ENCODE measurements at places on chromosomes 12 and 14. TPM values are rescaled to one million over a fixed set of nuclear protein-coding genes. Genes with fewer than 3 reads are reported as not detected.
A peak's percentile ranks its signal among the peaks of the same experiment; 100 is the strongest.

- DNase-seq = no peak
Measured at GRCh38 chr12:24778486-24779304, 170.2 kb downstream of the BCAT1 start.

DNA sequence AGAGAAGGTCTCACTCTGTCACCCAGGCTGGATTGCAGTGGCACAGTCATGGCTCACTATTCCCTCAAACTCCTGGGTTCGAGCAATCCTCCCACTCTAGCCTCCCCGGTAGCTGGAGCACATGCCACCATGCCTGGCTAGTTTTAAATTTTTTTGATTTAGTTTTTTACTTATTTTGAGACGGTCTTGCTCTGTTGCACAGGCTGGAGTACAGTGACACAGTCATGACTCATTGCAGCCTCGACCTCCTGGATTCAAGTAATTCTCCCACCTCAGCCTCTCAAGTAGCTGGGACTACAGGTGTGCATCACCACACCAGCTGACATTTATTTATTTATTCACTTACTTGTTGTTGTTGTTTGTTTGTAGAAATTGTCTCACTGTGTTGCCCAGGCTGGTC lies 22.2 kb upstream of the DIP2B start:
- DNase-seq = no peak

The CCDC197 gene
- not detected for total RNA-seq

The HOTAIR gene
- not detected for total RNA-seq

The TMEM121 gene
- 2.1 TPM for total RNA-seq

DNA sequence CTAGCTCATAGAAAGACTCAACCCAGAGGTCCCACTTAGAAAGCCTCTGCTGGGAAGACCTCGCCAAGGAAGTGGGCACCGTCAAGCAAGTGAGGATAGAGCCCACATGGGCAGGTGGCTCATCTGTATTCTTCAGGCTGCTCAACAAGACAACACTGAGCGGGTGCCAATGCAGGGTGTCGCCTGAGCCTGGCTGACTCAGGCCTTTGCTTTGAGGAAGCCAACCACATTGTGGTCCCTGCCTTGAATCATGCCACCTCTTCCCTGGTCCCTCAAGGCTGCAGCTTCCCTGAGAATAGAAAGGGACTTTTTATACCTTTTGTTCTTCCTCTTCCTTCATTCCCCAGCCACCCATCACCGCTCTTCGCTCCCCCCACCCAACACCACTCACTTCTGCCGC lies 2.1 kb upstream of the RNASE13 start:
- DNase-seq = no peak

DNA sequence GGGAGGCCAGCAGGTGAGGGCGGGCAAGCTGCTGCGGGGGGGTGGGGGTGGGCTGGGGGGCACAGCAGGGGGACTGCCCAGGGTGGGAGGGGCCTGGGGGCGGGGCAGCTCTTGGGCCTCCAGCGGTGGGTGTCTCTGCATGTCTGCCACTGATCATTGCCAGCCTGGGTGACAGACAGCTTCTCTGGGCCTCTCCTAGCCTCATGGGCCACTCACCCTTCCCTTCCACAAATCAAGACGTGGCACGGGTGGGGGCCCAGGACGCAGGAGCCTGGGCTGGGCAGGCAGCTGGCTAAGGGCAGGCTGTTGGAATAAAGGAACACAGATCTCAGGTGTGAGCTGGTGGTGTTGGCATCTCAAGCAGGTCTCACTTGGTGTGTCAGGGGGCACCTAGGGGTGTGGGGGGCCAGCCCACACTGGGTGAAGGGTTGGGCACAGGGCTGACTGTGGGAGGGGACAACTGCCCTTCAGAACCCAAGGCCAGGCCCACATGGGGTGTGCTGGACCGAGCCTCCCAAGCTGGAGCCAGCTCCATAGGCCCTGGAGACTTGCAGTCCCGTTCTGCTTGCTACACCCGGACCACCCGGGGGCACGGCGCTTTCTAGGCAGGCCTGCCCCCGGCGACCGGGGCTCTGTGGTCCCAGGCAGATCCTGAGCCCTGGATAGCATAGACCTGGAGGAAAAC lies 3.0 kb downstream of the TEDC1 start:
- DNase-seq = no peak

DNA sequence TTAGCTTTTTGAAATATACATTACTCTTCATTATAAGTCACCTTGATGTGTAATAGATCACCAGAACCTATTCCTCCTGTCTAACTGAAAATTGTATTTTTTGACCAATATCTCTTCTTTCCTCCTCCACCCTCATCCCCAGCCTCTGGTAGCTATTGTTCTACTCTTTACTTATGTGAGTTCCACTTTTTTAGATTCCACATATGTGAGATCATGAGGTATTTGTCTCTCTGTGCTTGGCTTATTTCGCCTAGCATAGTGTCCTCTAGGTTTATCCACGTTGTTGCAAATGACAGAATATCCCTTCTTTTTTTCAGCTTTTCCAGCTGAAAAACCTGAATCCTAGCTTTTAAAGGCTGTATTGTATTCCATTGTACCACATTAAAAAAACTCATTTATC lies 82.1 kb downstream of the MIPOL1 start:
- no peak for DNase-seq

The KCNC2 gene
- not detected for total RNA-seq

DNA sequence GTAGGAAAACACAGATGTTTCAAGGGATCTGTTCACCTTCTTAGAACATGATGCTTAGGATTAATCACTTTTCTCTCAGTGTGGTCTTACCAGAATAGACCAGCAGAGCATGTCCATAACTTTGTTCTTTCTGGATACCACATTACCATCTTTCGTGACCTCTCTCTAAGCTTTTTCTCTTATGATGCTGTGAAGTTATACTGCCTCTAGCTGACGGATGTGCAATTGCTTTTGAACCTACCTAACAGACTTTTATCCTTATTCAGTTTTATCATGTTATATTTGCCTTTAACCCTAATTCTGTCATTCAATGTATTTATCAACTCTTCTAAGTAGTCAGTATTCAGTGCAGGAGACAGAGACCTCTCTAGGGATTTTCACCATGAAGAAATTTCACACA lies 246.7 kb downstream of the DACT1 start:
- no peak for DNase-seq

- no peak for DNase-seq
Measured at GRCh38 chr14:49306152-49306751, 279.9 kb downstream of the RPS29 start.

DNA sequence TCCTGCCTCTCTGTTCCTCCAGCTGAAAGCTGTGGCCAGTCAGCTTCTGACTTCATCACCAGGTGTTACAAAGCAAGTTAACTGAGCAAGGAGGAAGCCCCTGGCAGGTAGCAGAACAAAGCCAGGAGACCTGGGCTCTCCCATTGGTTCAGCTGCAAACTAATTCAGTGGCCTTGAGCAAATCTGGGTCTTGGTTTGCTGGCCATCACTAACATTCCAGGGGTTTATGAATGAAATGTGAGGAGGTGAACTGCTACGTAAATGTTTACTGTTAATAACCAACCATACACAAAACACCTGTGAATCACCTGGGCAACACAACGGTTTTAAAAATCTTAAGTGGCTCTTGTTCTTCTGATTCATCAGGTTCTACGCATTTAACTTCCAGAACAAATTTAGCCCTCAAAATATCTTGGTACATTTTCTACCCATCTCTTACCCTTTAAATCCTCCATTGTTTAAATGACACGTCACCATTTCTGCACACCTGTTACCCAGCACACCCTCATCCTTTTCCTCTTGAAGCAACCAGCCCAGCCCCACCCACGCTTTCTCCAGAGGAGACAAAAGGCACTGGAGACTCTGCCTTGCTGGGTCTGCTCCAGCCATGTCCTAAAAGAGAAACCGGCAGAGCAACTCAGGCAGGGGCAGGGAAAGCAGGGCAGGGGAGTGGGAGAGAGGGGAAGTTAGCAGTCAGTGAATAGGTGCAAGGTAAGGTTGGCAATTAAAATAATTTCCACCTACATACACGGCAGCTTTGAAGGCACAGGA lies 49.3 kb upstream of the TSPAN11 start:
- DNase-seq = no peak

GRCh38 chr12:92147491-92147890 lies 1.8 kb upstream of the BTG1 start:
- no peak for DNase-seq

The ANO2 gene
- 34.6 TPM for total RNA-seq

- DNase-seq = no peak
Measured at GRCh38 chr12:597926-598568, 65.2 kb downstream of the NINJ2 start.

GRCh38 chr12:119673634-119674033 lies 5.7 kb downstream of the PRKAB1 start:
- no peak for DNase-seq

The ATP2B1 gene
- total RNA-seq = 36.9 TPM

The SLC6A15 gene
- total RNA-seq = not detected

The PLEK2 gene
- 0.64 TPM for total RNA-seq

The ACVRL1 gene
- total RNA-seq = 85.2 TPM

- no peak for DNase-seq
Measured at GRCh38 chr14:90204516-90204915, 51.8 kb upstream of the PSMC1 start.

DNA sequence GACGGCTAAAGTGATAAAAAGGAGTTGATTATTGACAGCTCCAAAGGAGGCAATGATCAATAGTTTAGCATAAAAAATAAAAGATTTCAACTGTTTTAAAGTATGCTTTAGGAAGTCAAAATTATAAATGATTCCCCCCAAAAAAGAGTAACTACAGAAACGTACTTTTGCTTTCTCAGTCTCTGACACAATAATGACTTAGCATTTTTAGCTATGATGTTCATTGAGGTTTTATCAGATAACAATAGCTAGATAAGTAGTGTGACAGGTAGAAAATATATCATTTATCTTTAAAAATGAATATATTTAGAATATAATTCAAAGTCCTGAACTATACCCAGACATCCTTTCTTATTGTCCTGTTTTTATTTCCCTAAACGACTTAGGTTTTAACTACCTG lies 352.9 kb downstream of the SOX5 start:
- no peak for DNase-seq

DNA sequence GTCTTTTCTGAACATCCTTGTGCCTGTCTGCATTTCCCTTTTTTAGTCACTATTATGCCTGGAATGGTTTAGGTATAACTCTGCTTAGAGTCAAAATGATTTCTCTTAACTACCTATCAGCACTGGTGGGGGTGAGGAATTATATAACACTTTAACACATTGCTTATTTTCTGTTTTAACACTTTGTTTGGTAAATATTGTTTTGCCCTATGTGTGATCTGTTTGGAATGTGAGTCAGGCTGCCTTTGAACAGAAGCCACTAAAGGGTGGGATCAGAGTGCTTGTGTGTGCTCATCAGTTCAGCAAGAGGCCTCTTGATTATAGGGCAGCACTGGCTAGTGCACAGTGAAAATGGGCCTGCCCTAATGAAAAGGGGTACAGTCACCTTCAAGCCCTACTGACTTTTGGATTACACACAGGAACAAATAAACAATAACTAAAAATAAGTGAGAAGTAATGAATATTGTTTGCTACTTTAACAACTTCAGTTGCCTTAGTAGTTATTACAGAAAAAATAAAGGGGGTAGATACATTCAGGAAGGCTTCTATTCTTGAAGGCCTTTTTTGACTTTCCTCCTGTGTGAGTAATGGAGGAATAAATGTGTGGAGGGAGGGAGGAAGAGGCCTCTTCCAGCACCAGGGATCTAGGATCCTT lies 23.2 kb downstream of the NGDN start:
- DNase-seq = no peak

The GAS2L3 gene
- 10.0 TPM for total RNA-seq

The P2RX7 gene
- total RNA-seq = 4.7 TPM

DNA sequence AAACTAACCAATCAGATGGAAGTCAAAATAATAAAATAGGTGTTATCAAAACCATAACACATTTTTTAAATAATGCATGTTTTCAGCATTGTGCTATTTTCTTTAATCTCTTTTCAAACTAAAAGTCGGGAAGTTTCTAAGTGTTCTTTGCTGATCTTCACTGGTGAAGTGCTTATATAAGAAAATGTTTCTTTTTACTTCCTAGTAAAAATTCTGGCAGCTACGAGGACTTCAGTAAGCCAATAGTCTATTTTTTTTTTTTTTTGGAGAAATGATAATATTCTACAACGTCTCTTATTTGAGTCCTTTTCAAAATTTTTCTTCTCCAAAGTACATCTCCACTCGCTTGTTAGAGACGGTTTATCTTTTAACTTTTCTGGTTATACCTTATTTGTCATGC lies 448.0 kb downstream of the SLC6A15 start:
- no peak for DNase-seq

DNA sequence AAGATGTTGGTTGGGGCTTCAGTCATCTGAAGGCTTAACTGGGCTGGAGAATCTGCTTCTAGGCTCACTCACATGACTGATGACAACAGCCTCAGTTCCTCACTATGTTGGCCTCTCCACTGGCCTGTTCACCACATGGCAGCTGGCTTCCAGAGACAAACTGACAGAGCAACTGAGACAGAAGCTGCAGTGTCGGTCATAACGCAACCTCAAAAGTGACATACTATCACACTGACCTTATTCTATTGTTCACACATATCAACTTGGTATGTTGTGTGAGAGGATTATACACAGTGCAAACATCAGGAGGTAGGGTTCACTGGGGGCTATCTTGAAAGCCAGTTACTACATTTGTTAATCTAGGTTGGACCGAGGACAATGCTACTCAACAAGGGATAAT lies 92.9 kb downstream of the PAWR start:
- DNase-seq = no peak

The SLCO1A2 gene
- total RNA-seq = not detected

DNA sequence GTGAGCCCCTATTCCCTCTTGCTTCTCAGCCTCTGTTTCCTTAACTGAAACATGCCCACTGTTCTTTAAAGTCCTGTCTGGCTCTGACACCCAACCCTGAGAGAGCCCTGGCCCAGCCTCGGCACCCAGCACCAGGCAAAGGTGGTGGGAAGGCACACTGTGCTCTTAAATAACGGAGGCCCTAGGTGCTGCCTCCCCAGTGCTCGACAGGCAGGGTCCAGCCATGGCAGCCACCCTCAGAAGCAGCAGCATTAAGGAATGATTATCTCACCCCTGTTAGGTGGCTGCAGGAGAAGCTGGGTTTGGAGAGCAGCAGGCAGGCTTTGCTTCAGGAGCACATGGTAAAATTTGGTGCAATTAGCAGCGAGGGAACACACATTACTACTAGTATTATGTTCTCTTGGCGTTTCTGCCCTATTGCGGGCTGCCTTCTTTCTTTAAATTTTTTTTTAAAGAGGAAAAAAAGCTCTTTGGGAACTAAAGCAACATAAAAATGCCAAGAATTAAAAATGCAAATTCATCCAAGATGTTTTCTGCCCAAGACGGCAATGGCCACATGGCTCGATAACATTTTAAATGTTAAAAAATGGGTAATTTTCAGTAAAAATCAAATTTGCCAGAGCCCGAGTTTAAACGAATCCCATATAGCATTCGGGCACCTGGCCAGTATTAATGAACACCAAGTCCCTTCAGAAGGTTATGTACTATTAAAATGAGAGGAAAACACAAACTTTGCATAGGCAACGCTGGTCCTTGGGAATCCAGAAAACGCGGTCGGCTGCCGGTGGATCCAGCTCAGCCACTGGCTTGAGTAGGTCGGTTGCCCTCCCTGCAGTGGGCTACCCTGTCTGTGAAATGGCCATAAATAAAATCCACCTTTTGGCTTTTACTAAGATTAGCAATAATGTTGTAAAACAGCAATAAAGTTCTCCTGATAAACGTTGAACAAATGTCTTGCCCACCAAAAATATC lies 152.2 kb downstream of the BCL11B start:
- DNase-seq = peak; percentile 62

- no peak for DNase-seq
Measured at GRCh38 chr12:121538699-121539061, 42.1 kb downstream of the KDM2B start.
